Endothelial cell (in vitro differentiated cells): ENCODE measurements at places on chromosomes 5 and 9. TPM values are rescaled to one million over a fixed set of nuclear protein-coding genes. Genes with fewer than 3 reads are reported as not detected.

SPINK1 gene
- not detected for total RNA-seq

NKD2 gene
- 1.8 TPM for total RNA-seq

DNA sequence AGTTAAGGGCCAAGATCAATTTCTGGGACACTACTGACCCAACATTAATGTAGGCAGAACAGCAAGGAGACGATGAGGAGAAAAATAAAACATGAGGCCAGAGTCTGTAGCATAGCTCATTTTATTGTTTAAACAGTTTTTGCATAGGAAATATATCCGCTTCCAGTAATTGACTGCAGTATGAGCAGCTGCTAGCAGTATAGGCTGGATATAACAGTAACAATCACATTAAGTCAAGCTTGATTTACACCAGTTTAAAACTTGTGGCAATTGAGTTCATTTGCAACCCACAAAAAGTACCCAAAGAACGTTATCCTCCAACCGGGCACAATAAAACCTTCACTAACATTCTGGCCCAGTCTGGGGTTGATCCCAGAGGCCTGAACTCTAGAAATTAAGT is 232.2 kb downstream of the NFIB start:
- DNase-seq = no peak

FAM221B gene
- not detected for total RNA-seq

- no peak for DNase-seq
Measured at GRCh38 chr9:12973710-12974109, 198.9 kb downstream of the LURAP1L start.

DNA sequence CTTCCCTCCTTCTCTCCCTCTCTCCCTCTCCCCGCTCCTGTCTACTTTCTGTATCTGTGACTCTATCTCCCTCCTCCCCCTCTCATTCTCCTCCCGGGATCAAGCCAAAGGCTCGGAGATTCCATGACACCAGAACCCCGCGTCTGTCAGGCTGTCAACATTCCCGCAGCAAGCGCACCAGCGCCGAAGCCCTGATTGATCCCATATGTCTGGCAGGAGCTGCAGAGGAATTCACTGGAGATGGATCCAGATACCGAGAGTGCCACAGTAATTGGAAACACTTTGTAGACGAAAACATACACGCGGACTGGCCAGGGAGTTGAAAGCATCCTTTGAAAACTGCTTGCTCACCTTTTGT is 300 bp upstream of the SVEP1 start:
- no peak for DNase-seq

TEX48 gene
- total RNA-seq = not detected

PAEP gene
- total RNA-seq = not detected

- no peak for DNase-seq
Measured at GRCh38 chr5:7714697-7715096, 136.2 kb downstream of the CFAP90 start.

AQP7 gene
- 0.64 TPM for total RNA-seq

DNA sequence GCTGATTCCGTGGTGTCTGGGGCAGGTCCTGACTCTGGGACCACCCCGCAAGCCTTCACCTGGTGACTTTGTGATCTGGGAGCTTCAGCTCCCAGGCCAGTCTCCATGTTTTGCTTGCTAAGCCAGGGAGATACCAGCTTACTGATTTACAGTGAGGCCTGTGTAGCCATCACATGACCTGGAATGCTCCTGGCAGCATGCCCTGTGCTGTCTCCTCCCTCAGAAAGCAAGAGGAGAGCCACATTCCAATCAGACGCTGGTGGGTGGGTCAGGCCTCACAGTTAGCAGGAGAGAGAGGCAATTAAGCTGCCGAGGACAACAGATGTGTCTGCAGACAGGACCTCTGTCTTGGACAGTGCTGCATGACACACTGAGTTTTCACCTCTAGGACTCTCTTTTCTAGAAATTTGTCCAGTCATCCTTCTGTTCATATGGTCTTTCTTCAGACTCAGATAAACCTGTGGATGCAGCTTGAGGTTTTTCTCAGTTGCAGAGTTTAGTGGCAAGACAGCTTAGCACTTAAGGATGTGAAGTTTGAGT is 24.4 kb upstream of the GRPEL2 start:
- DNase-seq = no peak

DNA sequence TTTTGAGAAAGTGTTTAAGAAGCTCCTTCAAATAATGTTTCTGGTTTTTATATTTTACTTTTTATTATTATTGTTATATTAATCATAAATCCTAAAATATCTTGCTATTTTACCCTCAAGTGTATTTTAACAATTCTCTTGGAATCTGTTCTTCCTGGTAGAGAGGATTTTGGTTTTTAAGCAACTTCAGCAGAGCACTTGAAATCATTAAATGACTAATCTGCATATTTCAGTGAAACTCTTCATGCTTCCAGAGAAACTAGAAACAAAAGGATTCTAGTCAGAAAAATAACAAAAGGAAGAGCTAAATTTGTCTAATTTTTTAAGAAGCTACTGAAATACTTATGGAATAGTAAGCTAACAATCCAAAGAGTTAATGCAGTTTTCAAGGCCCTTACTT is 1057.3 kb downstream of the TLE1 start:
- no peak for DNase-seq

FASTKD3 gene
- 9.1 TPM for total RNA-seq

DNA sequence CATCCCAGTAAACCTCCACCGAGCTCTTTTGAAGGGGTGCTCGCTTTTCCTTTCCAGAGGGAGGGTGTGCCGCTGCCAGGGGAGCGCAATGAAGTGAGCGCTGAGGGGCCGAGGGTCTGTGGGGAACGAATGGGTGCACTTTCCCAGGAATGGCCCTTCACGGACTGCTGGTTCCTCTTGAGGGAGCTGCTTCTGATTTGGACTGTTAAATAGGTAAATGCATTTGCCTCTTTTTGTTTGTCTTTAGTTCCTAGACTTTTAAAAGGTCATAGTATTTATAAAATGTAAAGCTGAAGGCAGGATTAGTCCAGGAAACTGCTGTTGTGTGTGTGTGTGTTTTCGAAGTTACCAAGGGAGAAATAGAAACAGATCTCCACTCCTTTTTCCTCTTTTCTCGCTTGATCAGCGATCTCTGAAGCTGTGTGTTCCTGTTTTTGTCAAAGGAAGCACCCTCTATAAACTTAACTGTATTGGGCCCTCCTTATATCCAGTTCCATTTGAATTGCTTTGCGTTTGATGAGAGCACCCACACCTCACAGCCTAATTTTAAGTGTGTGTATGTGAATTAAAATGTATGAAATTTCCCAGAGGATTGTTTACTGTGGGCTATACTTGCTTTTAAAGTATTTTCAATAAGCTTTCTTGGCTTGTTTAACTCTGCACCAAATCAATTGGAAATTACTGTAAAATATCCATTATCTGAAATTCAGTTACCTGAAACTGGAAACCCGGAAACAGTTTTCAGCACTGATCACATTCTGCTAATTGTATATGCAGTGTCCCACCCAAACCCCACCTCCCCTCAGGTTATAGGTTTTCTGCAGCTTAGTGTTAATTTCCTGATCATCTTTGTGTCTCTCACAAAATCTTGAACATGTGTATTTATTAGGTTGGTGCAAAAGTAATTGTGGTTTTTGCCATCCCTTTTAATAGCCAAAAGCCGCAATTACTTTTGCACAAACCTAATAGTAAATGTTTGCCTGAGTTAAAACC is 966 bp downstream of the SNX2 start:
- peak; percentile 30 for DNase-seq

PCDHGA3 gene
- total RNA-seq = 1.4 TPM

GRCh38 chr5:76503929-76504328 is 100.8 kb downstream of the IQGAP2 start:
- no peak for DNase-seq

DNA sequence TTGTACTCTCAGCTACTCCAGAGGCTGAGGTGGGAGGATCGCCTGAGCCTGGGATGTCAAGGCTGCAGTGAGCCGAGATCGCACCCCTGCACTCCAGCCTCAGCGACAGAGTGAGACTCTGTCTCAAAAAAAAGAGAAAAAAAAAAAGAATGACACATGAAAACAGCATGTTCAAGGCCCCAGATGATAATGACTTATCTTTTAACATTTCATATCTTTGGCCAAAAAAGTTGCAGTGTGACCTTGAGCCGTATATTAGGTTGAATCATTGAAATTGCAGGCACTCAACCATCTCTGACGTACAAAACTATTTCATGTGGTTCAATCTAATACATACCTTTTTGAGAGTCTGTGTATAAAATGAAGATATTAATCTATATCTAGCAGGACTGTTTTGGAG is 79.1 kb upstream of the CPEB4 start:
- DNase-seq = no peak

NSG2 gene
- not detected for total RNA-seq

OR2V2 gene
- not detected for total RNA-seq

TAF11L5 gene
- not detected for total RNA-seq

DNA sequence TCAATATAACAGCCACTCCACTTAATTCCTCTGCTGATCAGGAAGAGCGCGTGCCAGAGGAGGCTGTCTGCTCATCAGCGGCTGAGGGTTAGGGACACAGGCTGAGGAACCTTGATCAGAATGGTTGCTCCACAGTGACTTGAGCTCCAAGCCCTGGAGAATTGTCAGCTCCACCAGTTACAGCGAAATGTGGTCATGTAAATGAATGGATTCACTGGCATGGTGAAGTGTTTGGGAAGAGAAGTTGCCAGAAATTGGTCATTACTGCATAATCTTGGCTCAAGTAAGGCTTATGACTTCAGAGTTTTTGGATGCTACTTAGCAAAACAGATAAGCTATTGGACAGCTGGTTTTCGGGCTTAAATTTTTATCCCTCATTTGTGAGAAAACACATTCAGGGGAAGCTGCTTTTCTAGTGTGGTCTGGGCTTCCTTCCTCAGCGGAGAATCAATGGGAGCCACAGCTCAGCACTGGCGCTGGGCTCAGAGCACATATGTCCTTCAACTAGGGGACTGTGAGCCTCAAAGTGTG is 65.0 kb downstream of the PRRT1B start:
- DNase-seq = no peak

- no peak for DNase-seq
Measured at GRCh38 chr5:79827159-79827629, 137.6 kb downstream of the CMYA5 start.

GRCh38 chr5:6553972-6554371 is 78.9 kb downstream of the NSUN2 start:
- no peak for DNase-seq

SPATA31E1 gene
- 0.05 TPM for total RNA-seq

FAM151B gene
- total RNA-seq = 2.1 TPM

DNA sequence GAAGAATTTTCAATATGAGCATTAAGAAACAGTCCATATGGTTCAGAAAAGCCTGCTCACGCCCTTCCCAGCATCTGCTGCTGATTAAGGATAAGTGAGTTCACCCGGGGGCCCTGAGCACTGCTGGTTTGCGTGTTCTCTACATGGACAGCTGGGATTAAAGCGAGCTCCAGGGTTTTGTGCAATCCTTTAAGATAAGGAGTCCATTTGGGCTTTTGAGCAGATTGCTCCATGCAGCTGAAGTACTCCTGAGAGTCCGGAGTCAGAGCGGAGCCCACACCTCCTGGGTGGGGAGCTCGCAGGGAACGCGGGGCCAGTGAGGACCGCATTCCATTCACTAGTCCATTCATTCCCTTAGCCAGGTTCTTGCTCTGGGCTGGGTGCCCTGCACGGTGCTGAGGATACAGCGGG is 149.3 kb upstream of the COL5A1 start:
- no peak for DNase-seq

DNA sequence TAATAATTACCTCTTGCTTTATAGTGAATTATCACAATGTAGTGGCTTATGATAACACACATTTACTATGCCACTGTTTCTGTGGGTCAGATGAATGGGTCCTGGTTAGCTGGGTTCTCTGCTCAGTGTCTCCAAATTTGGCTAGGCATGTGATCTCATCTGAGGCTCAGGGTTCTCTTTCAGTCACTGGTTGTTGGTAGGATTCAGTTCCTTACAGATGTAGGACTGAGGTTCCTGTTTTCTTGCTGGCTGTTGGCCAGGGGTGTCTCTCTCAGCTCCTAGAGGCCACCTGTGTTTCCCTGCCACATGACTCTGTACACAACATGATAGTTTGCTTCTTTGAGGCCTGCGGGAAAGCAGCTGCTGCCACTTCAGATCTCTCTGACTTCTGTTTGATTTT is 7.1 kb downstream of the NFX1 start:
- DNase-seq = no peak

NOL8 gene
- 28.2 TPM for total RNA-seq

DNA sequence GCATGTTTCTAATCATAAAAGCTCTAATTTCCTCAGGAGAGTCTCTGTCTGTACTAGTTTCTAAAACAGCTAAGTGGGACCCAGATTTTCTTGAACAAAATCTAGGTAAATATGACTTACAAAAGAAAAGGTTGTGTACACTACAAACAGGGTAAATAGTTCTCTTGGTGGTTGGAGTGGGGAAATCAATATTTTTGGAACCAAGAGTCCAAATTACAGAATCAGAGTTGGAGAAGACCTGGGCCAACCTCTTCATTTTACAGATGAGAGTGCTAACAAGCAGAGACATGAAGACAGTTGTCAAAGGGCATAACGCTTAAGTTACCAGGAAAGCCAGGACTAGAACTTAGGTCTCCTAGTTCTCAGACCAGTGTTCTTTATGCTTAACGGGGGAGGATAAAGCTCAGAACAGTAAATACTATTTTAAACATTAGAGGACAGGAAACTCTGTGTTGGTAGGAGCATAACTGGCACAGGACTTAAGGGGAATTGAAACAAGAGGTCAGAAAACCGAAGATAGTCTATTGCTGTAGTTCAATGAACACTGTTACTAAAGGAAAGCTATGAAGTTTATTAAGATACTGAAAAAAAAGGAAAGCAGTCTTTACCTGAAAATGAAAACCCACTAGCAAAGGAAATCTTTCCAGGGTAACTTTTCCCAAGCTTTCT is 9.3 kb upstream of the GOLGA1 start:
- no peak for DNase-seq

DNA sequence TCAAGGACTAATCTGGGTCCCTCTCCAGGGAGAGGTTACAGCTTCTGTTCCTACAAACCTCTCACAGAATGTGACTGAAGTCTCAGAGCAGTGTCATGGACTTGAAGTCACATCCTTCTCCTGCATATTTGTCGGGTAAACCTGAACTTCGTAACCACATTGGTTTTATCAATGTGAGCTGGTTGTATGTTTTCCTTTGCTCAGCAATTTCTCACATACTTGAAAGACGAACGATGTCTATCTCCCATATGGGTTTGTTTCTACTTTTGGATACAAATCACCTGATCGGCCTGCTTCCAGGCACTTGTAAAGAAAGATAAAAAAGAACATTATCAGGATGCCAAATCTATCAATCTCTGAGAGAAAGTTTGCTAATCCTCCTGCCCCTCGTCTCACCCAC is 411.0 kb downstream of the SPOCK1 start:
- DNase-seq = no peak
